ENCODE measurements at places on chromosomes 2 and 18.

GRCh38 chr18:76972846-76973519 lies 150.6 kb downstream of the ZNF236 start:
- no peak for DNase-seq

GRCh38 chr2:4188561-4188960 lies 485.2 kb downstream of the DCDC2C start:
- DNase-seq, result no peak

- no peak for DNase-seq
These were observed 377.1 kb upstream of the CNTNAP5 start for GRCh38 chr2:123648016-123648415.

DNA sequence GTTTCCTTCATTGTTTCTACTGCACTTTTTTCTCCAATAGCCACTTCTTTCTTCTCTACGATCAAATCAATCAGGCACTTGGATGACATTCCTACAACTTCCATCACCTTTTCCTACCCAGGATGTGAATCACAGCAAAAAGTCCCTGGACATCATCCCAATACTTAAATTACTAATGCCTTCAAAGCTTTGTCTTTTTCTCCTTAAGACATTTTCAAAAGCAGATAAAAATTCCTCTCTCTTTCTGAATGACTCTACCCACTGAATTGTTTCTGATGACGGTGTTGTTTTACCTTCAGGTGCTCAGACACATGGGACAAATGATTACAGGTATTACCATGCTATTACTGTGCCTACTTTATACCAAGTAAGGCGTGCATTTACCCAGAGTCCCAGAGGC lies 500.9 kb downstream of the FBXO15 start:
- DNase-seq, result no peak

GRCh38 chr2:55115761-55116597 lies 65.7 kb upstream of the RTN4 start:
- DNase-seq, result no peak

DNA sequence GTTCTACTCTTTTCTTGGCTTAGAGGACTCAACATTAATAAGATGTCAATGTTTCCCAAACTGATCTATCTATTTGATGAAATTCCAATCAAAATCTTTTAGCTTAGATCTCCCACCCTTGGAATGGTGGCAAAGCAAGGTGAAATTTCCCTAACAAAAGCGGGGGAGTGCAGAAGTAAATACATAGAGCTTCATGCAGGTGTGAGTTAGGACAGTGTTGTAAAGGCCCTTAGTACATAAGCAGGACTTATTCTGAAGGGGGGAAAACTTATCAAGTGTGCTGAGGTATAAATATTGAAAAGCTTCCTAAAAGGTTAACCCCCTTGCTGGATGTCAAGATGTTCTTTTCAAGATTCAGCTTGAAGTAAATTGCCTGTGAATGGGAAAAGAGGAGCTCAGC lies 608.6 kb upstream of the CELF4 start:
- DNase-seq, result no peak

- DNase-seq, result no peak
These were observed 16.3 kb downstream of the ODC1 start for GRCh38 chr2:10431797-10432196.

DNA sequence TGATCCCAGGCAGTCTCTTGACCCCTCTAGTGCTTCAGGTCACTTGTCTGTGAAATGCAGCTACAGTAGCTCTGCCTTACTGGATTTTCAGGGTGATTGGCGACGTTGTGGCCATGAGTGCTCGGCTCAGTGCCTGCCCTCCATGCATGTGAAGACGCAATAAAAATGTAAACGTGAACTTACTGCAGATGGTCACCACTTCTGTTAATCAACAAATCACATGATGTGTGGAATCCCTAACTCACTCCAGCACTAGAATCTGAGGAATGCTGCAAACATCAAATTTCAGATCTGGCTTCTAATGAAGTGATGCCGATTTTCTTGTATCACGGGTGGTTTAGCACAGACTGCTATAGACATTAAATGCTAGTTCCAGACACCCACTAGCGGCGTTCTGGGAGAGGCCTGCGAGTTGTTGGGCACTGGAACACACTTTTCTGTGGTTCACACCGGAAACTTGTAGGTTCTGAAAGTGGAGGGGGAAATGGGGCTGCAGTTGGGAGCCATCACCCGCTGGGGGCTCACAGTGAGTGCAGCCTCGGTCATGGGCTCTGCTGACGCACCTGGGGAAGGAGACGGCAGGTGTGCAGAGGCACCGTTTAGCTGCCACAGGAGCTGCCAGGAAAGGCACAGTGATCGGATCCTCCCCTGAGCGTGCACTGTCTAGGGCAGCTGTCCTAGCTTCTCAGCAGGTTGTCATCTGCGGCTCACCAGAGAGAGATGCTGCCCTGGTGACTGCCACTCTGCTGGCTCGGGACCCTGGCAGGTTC lies 6.5 kb downstream of the CNDP1 start:
- DNase-seq, result no peak

- DNase-seq, result no peak
These were observed 592 bp upstream of the METAP1D start for GRCh38 chr2:171999161-171999560.

GRCh38 chr2:128617661-128618060 lies 299.0 kb upstream of the HS6ST1 start:
- no peak for DNase-seq

DNA sequence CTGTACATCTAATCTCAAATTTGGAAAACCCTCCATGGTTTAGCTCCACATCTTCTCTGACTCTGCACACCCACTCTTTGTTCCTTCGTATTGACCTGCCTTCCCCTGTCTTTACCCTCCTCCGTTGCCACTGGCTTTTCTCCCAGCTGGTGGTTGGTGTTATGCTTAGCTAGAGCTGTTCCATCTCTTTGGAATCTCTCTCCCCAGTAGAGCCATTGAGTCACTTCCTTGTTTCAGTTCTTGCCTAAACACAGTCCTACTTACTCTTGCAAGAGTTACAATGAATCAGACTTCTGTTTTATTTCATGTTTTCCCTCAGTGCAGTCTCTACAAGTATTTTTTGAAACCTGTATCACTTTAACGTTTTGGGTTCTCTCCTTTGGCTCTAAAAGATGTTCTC lies 263.9 kb downstream of the LTBP1 start:
- no peak for DNase-seq

GRCh38 chr2:196278491-196278911 lies 107.1 kb upstream of the STK17B start:
- no peak for DNase-seq

DNA sequence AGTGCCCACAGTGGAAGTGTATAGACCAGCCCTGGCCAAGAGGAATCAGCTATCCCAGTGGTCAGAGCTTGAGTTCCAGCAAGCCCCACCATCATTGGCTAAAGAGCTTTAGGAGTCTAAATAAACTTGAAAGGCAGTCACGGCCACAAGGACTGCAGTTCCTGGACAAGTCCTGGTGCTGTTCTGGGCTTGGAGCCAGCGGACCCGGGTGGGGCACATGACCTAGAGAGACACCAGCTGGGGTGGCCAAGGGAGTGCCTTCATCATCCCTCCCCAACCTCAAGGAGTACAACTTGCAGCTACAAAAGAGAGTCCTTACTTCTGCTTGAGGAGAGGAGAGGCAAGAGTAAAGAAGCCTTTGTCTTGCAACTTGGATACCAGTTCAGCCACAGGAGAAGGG lies 439.8 kb upstream of the TMEFF2 start:
- DNase-seq, result no peak

- DNase-seq, result no peak
These were observed 187.5 kb downstream of the LTBP1 start for GRCh38 chr2:33134086-33134771.

GRCh38 chr2:29946505-29946904 lies 25.1 kb upstream of the ALK start:
- DNase-seq, result no peak

GRCh38 chr2:8456151-8457091 lies 225.4 kb upstream of the ID2 start:
- peak; percentile 21 for DNase-seq

Data from activated CD4-positive, CD25-positive, alpha-beta regulatory T cell treated with anti-CD3 and anti-CD28 coated beads, Interleukin-2, amount 50 U/mL, for 16 hours (primary cell).